ENCODE measurements at places on chromosomes 2 and 18.
A peak's percentile ranks its signal among the peaks of the same experiment; 100 is the strongest.

GRCh38 chr2:127054996-127055785 is 51.8 kb downstream of the BIN1 start:
- DNase-seq: no peak

GRCh38 chr18:23689616-23690504 is 607 bp downstream of the LAMA3 start:
- DNase-seq: no peak

DNA sequence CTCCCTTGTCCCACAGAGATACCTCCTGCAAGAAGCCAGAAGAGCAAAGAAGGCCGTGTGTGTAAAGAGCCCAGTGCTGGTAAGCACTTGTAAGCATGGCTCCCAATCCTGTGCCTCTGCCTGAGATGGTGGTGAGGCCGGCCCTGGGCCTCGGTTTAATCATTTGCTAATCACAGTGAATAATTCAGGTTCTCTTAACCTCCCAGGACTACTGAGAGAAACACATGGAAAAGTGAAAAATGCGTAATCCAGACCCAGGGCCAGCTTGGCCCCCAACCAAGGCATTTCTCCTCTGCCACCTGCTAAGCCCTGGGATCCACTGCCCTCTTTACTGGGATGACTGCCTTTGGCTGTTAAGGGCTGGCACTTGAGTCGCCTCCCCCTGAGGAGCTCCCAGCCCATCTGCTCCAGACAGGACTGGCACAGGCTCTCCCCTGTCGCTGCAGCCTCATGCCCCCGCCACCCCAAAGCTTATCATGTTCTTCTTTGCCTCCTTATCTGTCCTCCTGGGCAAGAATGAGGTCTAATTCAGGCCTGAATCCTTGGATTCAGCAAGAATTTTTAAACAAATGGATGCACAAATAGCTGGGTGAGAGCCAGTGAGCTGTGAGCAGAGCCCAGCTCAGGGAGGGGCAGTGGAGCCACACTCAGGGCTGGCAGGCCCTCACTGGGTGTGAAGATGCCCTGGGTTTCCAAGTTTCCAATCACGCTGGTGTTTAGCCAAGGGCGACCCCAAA is 193.9 kb upstream of the HS6ST1 start:
- DNase-seq: no peak

GRCh38 chr2:25960920-25961319 is 21.4 kb downstream of the KIF3C start:
- DNase-seq: peak; percentile 79

- DNase-seq: no peak
Measured at GRCh38 chr2:105675841-105676240, 68.9 kb upstream of the NCK2 start.

DNA sequence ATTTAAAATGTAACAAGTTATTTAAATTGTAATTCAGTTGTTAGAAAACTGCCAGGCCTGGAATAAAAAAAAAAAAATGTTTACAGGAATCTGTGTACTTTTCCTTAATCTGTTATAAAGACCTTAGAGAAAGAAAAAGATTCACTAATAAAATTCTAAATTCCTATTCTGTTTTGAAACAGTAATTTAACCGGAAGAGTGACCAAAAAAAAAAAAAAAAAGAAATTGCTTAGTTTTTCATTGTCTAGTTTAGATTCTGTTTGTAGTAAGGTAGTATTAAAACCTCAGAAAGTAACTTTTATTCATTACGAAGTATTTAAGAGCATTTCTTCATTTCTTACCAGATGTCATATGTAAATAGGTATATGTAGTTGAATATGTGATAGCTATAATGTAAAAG is 2.5 kb downstream of the REL start:
- no peak for DNase-seq

GRCh38 chr2:75716406-75716805 is 5.7 kb upstream of the GCFC2 start:
- peak; percentile 10 for DNase-seq

- DNase-seq: peak; percentile 94
Measured at GRCh38 chr2:75528221-75528977, 32.3 kb downstream of the EVA1A start.

GRCh38 chr2:100643467-100643866 is 80.7 kb downstream of the PDCL3 start:
- DNase-seq: no peak

Measured in M059J (cell line).